KG1 (cell line): ENCODE measurements at places on chromosomes 13 and 19.

GRCh38 chr19:51497666-51498065 lies 3.9 kb downstream of the SIGLEC12 start:
- DNase-seq = no peak

DNA sequence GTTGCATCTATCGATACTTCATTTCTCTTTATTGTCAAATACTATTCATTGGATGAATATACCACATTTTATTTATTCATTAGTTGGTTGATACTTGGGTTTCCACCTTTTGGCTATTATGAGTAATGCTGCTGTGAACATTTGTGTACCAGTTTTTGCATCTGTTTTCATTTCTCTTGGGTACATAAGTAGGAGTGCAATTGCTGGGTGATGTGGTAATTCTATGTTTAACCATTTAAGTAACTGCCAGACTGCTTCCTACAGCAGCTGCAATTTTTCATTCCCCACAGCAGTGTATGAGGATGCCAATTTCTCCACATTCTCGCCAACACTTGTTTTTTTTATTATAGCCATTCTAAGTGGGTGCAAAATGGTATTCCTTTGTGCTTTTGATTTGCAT lies 2.6 kb downstream of the KCNJ14 start:
- no peak for DNase-seq

DNA sequence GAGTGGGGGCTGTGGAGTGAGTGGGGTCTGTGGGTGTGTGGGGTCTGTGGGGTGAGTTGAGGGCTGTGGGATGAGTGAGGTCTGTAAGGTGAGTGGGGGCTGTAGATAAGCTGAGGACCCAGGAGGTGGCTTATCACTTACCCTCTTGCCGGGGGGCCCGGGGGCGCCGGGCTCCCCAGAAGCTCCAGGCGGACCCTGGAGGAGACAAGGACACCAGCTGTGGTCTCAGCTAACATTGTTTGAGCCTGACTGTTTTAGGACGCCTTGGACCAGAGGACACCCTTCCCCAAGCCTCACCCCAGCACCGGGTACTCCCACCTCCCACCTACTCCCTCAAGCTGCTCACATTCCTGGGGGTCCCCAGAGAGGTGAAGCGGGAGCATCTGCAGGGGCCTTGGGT lies 34.2 kb upstream of the OLFM2 start:
- no peak for DNase-seq

DNA sequence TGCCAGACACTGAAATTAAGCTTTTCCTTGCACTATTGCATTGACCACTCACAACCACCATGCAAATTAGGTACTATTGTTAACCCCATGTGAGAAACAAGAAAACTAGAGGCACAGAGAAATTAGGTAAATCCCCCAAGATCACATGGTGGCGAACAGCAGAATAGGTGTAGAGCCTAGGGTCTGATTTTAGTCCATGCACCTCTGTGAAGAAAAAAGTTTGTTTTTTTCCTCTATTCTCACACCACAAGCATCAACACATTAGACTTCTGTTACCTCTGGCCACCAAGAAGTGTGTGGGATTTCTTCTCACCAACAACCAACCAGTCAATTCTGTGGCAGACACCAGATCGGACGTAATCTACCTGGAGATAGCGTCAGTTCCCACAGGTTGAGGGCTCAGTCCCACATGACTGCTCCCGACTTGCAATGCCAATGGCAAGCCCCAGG lies 391.9 kb downstream of the COG6 start:
- no peak for DNase-seq

DNA sequence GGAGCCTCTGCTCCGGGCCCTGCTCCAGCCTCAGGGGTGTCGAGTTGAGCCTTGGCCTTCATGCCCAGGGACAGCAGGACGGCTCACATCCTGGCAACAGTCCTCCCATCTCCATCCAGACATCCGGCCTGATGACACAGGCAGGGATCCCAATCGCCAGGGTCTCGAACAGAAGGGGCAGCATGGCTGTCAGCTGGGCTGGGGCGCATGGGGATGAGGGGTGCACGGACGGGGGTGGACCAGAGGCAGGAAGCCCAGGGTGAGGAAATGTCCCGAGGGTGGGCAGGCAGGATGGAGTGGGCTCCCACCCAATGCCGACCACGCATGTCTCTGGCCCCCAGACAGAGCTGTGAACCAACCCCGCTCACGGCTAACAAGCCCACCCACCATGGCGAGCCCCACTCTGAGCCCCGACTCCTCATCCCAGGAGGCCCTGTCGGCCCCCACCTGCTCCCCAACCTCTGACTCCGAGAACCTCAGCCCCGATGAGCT lies 16.2 kb downstream of the EVI5L start:
- DNase-seq = no peak

GRCh38 chr13:23744315-23744714 lies 144.9 kb downstream of the MIPEP start:
- DNase-seq = no peak

DNA sequence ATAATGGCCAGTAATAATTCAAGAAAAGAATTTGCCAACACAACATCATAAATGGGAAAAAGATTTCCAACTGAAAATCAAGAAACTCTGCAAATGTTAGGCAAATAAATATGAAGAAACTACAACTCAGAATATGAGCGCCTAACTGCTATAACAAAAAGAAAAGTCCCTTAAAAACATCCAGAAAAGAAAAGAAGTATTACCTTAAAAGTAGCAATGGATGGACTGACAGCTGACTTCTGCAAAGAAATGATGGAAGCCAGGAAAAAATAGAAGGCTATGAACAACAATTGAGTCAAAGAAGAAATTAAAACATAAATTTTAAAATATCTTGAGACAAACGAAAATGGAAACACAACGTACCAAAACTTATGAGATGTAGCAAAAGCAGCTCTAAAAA lies 482.3 kb upstream of the ZNF507 start:
- DNase-seq = no peak
